ENCODE measurements at places on chromosomes 12 and 14.

- no peak for DNase-seq
Observed at GRCh38 chr14:100388103-100389054, 65.2 kb downstream of the SLC25A47 start.

GRCh38 chr12:50016501-50017475 is 8.5 kb downstream of the RACGAP1 start:
- no peak for DNase-seq

GRCh38 chr12:19287302-19287701 is 152.0 kb upstream of the AEBP2 start:
- no peak for DNase-seq

GRCh38 chr12:52209321-52209720 is 17.5 kb upstream of the KRT80 start:
- DNase-seq, result no peak

- no peak for DNase-seq
Observed at GRCh38 chr14:74580275-74580672, 31.8 kb downstream of the LTBP2 start.

DNA sequence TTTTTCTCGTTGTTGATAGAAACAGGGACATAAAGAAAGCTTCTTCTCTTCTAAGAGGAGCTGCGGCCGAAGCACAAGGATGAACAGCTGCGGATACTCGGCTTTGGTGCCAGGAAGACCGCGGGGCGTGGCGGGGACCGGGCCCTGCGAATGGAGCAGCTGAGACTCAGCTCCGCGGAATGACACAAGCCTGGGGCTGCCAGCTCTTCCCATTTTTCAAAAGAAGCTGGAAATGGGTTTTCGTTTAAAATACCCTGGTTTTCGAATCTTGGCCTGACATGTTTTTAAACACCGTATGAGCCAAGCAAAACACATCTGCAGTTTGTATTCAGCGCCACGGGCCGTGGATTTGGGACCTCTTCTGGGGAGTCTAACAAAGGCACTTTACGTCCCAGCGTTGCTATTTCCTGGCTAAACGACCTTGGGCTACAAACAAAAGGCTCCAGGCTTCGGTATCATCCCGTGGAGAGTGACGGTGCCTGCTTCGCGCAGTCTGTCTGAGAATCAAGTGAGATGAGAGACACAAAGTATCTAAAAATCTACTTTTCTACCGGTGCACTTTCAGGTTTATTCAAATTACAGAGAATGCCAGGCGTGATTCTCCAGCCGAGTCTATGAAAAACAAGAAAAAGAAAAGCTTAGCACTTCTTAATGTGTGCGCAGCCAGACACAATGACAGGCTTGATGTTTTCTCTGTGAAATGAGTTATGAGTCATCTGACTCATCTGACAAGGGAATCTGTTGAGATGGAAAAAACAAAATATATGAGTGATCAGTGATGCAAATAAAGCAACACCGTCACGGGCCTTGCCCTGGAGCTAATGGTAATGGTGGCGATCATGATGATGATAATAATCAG is 114.0 kb upstream of the TMEM132D start:
- DNase-seq, result no peak

DNA sequence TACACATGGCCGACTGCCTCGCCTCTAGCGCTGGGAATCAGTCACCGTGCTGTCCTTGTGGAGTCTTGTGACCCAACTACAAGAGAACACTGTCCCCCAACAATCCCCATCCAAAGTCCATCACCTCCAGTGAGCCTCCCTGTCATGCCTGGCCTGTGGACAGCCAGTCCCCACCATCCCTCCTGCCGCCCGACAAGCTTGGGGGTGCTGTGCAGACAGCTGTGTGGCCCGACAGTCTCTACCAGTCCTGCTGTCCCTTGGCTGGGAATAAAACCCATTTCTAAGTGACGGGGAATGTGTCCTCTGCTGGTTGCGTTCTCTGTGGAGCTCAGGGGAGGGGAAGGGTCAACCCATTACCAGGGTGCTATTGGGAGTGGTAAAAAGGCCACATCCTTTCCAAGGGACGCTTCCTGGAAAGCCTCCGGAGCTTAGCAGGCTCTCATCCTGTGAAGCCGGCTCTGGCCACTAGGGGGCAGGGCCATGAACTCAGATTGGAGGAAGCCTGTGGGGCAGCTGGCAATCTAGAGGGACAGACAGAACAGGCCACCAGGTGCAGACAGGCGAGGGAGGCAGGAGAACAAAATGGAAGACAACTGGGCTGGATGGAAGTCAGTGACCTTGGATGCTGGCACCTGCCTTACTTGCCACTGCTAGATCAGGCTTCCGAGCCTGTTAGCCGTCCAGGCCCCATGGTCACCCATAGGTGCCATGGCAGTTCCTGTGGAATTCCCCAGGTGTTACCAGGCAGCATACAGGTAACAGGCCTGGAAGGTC is 12.0 kb upstream of the BLTP3B start:
- DNase-seq, result peak; percentile 52

DNA sequence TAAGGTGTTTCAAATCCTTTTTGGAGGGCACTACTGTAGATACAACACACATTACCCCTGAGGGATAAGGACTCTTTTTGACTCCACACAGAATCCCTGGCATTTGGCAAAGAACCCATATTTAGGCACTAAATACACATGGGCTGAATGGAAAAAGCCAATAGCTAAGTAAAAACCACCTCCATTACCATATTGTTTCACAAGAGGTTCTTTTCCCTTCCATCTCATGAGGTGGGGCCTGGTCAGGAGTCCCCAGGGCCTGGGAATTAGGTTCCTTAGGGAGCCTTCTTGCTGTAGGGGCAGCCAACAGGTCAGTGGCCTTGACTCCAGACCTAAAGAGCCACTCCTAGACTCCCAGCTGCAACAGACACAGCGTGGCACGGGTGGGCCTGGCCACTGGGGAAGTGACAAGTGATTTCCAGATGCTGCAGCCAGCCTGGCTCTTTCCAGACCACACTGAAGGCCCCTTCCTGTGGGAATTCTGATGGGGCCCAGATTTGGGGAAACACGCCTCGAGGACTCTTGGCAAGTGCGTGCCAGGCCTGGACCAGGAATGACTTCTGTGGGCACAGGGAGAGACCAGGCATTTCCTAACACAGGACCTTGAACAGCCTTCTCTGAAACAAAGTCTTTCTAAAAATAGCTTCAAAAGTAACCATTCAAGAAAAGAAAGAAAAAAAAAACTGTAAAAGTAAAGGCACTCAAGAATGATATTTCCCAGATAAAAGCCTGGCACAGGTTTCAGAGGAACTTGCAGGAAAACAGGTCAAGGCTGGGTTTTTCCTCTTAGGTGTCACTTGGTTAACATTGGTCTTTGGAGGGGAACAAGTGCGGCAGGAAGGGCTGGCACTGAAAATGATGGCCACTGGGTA is 18.1 kb downstream of the SSH1 start:
- DNase-seq, result no peak

DNA sequence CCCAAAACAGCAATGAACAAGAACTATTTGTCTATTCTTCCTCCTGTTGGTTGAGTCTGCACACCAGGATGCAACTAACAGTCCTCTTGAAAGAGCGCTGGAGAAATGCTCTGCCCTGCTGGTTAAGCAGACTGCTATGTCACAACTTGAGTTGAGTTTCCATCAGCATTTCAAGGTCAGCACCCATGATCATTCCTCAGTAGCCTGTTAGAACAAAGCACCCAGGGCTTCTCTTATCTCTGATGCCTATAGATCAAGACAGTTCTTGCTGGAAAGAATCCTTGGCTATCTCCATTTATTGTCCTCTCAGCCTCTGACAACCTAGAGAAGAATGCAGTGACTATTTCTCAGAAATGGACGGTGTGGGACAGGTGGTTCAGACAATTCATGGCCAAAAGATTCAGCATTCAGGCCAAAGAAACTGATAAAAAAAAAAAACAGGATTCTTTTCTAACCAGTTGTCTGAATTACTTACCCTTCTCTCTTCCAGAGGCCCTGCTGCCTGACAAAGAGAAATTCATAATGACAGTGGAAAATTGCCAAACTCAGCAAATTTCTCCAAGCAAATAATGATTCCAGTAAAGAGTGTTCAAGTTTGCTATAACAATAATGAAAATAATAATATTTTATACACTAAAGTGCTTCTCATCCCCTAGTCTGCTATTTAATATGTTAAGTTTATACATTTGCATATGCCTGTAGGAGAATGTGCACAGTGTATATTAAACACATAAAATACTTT is 306.7 kb downstream of the EMP1 start:
- DNase-seq, result no peak
